ENCODE measurements at places on chromosomes 4 and X.

GRCh38 chr4:143514901-143515300, 1.4 kb downstream of the SMARCA5 start:
- no peak for DNase-seq

GRCh38 chrX:50183891-50184290, 16.9 kb downstream of the AKAP4 start:
- no peak for DNase-seq

- DNase-seq, result no peak
Measured at GRCh38 chrX:105314458-105314857, 94.0 kb upstream of the TEX13A start.

GRCh38 chr4:146245850-146246249, 31.5 kb downstream of the REELD1 start:
- no peak for DNase-seq
